Activated CD8-positive, alpha-beta memory T cell treated with anti-CD3 and anti-CD28 coated beads for 1 hour (primary cell): ENCODE measurements at places on chromosomes 3 and 15.

GRCh38 chr15:40693904-40694687, 878 bp upstream of the RAD51 start:
- DNase-seq, result no peak

DNA sequence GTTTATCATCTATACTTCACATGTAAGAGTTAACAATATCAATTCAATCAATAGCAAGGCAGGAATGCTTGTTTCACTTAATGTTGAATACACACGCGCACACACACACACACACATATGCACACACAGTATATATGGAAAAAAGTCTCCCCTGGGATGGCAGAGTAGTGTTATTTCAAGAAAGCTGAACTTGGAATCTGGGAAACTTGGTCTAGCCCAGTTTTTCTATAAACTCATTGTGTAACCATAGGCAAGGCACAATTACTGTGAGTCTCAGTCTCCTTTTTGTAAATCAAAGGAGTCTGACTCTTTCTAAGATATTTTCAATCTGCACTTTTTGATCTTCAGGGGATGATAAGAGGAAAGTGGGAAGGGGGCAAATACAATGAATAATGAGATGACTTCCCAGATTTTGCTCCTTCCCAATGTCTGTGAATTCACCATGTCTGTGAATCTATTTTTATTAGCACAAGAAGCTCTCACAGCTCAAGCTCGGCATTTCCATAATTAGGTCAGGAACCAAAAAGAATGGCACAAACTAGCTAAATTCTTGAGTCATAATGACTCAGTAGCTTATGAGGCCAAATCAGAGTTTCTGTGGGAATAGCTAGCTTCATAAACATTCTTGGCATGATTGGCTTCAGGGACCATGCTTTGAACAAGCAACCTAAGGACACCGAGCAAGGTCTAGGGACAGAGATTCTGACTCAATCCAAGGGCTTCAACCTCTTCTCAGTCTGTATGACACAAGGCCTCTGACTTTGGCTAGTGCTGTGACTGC, 227.4 kb upstream of the DCBLD2 start:
- DNase-seq, result no peak

DNA sequence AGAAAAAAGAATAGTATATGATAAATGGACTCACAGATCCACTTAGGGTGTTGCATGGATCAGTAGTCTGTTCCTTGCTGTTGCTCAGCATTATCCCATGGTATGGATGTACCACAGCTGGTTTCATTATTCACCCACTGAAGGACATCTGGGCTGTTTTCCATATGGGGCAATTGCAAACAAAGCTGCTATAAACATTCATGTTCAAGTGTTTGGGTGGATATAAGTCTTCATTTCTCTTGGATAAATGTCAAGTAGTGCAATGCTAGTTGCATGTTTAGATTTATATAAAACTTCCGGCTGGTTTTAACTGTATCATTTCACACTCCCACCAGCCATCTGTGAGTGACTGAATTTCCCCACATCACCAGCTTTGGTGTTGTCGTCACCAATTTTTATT, 137.7 kb downstream of the ASB7 start:
- DNase-seq, result no peak

GRCh38 chr15:90080458-90080755, 21.9 kb downstream of the IDH2 start:
- DNase-seq, result no peak

- DNase-seq, result no peak
Measured at GRCh38 chr15:89370978-89371227, 36.3 kb upstream of the POLG start.

- DNase-seq, result peak; percentile 24
Measured at GRCh38 chr3:20043396-20043795, 3.1 kb downstream of the KAT2B start.

DNA sequence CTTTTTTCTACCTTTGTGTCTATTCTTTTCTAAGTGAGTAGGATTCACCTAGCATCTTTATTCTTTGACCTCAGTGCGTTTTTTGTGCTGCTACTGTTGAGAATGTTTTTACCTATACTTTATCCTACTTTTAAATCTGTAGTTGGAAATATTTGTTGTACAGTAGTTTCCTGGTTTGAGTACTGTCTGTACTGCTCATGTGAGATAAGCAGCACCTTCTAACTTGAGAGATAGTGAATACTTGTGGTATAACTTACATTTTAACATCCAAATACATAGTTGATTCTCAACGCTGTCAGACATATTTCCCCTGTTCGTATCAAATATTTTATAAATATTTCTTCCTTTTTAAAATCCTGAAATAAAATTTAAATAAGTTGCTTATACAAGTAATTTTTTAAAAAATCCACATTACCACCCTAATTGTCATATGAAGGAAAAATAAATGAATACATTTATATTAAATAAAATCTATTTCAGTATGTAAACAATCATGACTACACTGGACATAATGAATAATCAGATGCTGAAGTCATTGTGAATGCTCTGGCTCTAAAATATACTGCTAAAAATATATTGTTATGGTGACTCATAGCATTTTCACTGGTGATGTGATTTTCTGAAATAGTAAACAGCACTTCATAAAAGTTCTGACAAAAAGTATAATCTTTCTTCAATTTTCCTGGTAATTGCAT, 17.4 kb downstream of the ATP11B start:
- no peak for DNase-seq

GRCh38 chr15:101615986-101616848, 36.0 kb downstream of the TM2D3 start:
- no peak for DNase-seq

DNA sequence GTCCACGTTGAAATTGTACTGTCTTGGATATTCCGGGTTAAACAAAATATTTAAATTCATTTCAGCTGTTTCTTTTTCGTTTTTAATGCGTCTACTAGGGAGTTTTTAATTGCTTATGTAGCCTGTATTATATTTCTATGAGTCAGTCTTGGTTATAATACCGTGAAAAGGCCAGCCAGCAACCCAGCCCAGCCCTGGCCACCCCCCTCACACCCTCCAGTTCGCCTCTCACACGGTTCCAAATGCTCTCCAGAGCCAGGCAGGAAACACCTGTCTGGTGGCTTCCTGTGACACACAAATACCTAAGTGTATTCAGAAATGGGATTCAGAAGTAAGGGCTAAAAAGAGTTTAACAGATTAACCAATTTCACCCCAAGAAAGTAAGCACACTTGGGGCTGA, 4.4 kb downstream of the SH3BP5 start:
- no peak for DNase-seq

DNA sequence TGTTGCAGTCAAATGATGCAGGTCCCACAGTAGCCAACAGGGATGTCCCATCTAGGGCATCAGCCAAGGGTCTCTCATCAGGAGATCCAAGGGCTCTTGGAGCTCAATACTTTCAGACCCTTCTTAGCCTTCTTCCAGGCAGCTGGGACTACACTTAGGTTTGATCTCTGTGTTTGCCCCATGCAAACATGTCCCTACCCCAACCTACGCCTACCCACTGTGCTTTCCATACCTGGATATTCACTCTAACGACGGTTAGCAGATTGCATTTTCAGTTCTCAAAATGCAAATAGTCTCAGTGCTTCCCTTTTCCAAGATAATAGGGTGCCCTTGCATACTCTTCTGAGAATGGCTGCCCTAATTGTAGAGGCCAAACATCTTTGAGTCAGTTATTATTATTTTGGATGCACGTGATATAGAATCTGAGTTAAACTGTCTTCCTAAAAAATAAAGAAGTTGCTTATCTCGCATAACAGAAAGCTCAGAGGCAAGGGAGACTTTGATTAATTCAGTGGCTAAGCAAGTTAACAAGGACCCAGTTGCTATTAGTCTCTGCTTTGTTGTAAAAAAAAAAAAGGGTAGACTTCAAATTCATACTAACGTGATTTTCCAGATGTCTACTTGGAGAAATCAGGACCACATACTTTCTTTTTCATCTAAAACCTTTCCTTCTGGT, 1.0 kb upstream of the CEP70 start:
- no peak for DNase-seq

- DNase-seq, result no peak
Measured at GRCh38 chr15:69265347-69265955, 33.3 kb upstream of the PAQR5 start.

GRCh38 chr3:120092474-120092873, 1.8 kb downstream of the GSK3B start:
- no peak for DNase-seq

DNA sequence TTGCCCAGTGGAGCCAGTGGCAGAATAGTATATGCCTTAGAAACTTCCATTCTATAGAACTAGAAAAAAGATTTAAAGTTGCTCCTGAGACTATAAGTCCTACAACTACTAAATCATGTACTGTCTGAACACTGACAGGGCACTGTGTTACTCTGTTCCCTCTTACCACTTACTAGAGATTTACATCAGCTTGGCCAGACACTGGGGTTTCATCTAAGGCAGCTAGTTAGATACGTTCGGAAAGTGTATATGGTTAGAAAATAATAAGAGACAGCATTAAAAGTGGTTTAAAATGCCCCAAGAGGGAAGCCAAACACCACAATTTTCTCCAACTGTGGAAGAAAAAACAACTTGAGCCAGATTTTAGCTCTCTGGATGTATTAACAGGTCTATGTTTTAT, 97.1 kb downstream of the FBN1 start:
- no peak for DNase-seq
